HFFc6 (cell line): ENCODE measurements at places on chromosomes 2 and 18. TPM values are rescaled to one million over a fixed set of nuclear protein-coding genes. Genes with fewer than 3 reads are reported as not detected.

DNA sequence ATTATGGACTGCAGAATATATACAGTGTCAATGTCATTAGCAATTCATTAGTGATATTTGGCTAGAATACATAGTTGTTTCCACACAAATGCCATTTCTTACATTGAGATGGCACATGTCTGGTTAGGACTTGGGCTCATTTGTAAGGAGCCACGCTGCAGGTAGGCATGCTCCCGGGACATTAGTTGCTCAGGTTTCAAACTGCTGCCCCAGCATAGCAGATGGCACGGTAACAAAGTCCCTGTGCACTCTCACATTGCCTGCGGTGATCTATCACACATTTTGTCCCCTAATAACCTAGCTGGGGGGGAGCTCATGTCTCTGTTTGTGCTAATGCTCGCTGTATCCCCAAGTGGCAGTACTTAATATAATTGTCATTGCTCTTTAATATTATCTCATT, 185.1 kb downstream of the NEDD4L start:
- H3K4me1 ChIP-seq = peaks cover 41% of the 10 kb centered on the region
- peaks cover 2% of the 10 kb centered on the region for H3K27me3 ChIP-seq
- no peak overlapping the region for H3K27ac ChIP-seq
- H3K36me3 ChIP-seq = no peaks in the 10 kb centered on the region

DNA sequence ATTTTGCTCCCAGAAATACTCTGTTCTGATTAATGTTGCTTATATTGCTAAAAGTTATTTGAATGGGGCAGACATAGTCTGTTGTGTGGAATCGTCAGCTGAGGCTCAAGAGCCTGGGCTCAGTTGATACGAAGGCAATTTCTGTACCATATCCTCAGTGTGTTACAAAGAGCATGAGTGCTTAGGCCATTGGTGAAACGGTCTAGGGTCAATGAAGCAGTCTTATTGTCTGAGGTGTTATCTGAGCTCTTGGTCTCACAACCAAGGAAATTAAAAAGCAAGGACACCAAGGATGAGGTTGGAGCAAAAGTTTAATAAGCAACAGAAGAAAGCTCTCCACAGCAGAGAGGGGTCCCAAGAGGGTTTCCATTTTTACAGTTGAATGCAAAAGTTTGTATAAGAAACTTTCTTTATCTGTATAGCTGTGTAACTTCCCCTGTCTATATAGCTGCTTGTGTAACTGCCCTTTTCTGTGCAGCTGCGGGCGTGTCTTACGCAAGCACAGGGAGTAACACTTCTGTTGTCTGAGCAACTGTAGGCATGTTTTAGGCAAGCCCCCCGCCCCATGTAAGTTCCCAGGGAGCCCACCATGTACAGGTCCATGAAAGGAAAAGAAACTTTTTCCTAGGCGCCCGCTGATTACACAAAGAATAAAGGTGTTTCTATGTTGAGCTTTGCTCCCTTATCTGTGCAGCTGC, 40.6 kb upstream of the DSC1 start:
- H3K27me3 ChIP-seq = no peaks in the 10 kb centered on the region
- no peak overlapping the region for H3K4me3 ChIP-seq
- no peak for DNase-seq

- H3K27me3 ChIP-seq = no peaks in the 10 kb centered on the region; the same call in none of the 2 replicates
- H3K36me3 ChIP-seq = peaks cover 5% of the 10 kb centered on the region; the same call in 1 of the 2 replicates
- no peak for DNase-seq
- no peak overlapping the region for H3K4me3 ChIP-seq
- H3K27ac ChIP-seq = no peak overlapping the region
Observed at GRCh38 chr18:50523165-50523564, 36.7 kb upstream of the MAPK4 start.

- H3K36me3 ChIP-seq = no peaks in the 10 kb centered on the region
- no peak within 1 kb of the TSS for H3K27ac ChIP-seq
- H3K4me3 ChIP-seq = peak within 1 kb of the TSS; percentile 71
- H3K4me1 ChIP-seq = no peaks in the 10 kb centered on the region
- H3K27me3 ChIP-seq = peaks cover 35% of the 10 kb centered on the region
Observed at GRCh38 chr2:111897924-111898702, at the start of gene MERTK. Gene MERTK, plus strand, starts transcription at chr2:111898607. Its CDS starts 129 bp downstream, at chr2:111898736.

DNA sequence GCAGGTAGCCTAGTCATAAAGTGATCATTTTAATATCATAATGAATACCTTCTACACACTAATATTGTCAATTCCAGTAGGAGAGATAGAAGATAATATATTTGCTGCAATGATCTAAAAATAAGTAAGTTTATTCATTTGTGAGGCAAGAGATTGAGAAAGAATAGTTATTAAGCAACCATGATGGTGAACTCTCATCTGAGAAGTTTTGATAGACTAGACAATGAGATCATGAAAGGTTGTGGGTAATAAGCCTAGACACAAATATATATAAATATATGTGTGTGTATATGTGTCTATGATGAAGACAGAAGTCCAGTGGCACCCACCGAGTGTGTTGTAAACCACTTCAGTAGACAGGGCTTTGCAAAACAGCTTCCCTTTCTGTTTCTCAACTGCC, 181.0 kb upstream of the CHST9 start:
- H3K4me3 ChIP-seq = no peak overlapping the region
- H3K4me1 ChIP-seq = no peaks in the 10 kb centered on the region
- no peaks in the 10 kb centered on the region for H3K36me3 ChIP-seq
- H3K27ac ChIP-seq = no peak overlapping the region
- no peak for DNase-seq

- H3K36me3 ChIP-seq = no peaks in the 10 kb centered on the region
- no peak overlapping the region for H3K27ac ChIP-seq
- no peak for DNase-seq
- H3K27me3 ChIP-seq = peaks cover 21% of the 10 kb centered on the region
Observed at GRCh38 chr2:106065983-106066820, 127.9 kb downstream of the UXS1 start.

DNA sequence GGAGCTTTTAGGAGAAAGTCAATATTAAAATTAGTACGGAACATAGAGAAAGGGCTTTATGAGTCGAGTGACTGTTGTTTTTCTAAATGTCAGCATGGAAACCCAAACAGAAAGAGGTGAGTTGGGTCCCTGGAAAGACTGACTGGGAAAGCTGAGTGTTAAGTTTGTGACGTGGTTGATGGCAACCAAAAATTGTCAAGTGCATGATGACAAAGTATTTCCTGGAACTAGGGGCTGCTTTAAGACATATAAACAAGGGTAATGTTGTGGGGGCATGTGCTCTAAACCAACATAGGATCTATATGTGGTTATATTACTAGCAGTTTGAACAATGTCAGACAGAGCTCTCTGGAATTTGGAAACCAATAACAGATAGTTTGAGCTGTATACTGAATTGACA, 50.9 kb upstream of the GPD2 start:
- H3K27me3 ChIP-seq = peaks cover 4% of the 10 kb centered on the region
- H3K27ac ChIP-seq = no peak overlapping the region
- no peak overlapping the region for H3K4me3 ChIP-seq
- no peak for DNase-seq

GRCh38 chr2:116490511-116491145, 1323.9 kb upstream of the DDX18 start:
- no peaks in the 10 kb centered on the region for H3K36me3 ChIP-seq
- no peaks in the 10 kb centered on the region for H3K27me3 ChIP-seq
- H3K4me3 ChIP-seq = no peak overlapping the region
- H3K27ac ChIP-seq = no peak overlapping the region
- DNase-seq = no peak
- H3K4me1 ChIP-seq = no peaks in the 10 kb centered on the region

GRCh38 chr18:42576124-42576523, 539.4 kb downstream of the RIT2 start:
- no peak overlapping the region for H3K4me3 ChIP-seq
- H3K27me3 ChIP-seq = no peaks in the 10 kb centered on the region
- H3K4me1 ChIP-seq = no peaks in the 10 kb centered on the region
- H3K36me3 ChIP-seq = no peaks in the 10 kb centered on the region
- DNase-seq = no peak

DNA sequence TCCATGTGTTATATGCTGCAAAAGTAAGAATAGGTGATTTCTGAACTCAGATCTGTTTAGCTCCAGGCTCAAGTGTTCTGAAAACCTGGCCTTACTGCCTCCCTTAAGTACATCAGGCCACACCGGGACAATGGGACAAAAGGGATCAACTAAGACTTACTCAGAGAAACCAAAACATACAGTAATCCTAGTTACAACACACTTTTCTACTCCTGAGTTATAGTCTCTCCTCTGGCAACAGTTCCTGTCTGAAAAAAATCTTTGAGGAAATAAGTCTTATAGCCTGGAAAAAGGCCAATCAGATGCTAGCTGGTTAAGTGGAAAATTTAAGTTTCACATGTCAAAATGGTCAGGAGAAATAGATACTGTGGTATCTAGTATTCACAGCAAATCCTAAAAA, 5.6 kb downstream of the METTL5 start:
- H3K27me3 ChIP-seq = peaks cover 2% of the 10 kb centered on the region
- H3K4me3 ChIP-seq = no peak overlapping the region
- peak; percentile 15 for DNase-seq
- peaks cover 65% of the 10 kb centered on the region for H3K36me3 ChIP-seq
- H3K27ac ChIP-seq = peak overlapping the region; percentile 82

DNA sequence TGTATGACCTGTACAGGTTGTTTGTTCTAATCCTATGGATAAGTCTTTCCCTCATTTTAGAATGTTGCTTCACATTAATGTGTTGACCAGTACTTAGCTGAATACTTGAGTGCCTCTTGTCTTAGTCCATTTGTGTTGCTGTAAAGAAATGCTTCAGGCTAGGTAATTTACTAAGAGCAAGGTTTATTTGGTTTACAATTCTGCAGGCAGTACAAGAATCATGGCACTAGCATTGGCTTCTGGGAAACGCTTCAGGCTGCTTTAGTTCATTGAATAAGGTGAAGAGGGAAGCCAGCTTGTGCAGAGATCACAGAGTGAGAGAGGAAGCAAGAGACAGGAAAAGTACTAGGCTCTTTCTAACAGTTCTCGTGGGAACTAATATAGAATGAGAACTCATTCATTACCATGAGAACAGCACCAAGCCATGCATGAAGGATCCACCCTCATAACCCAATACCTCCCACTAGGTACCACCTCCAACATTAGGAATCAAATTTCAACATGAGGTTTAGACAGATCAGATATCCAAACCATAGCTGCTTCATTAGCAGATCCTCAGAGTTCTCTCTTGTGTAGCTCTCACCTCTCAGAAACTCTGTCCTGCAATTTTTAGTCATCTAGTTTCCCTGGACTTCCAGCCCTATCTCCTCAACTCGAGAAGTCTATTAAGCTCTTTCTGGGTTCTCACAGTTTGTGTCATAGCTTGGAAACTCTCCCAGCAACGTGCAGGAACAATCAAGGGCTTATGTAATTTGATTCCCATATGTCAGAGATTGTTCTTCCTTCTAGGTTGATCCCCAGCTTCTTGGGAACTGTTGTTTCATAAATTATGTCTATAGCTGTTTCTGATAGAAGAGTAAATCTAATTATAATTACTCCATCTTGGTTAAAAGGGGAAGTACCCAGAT, 2082.3 kb upstream of the CELF4 start:
- H3K4me3 ChIP-seq = no peak overlapping the region; the same call in 1 of the 2 replicates
- peaks cover 18% of the 10 kb centered on the region for H3K4me1 ChIP-seq
- no peaks in the 10 kb centered on the region for H3K27me3 ChIP-seq

GRCh38 chr2:85490861-85491755, 47.9 kb upstream of the MAT2A start:
- H3K36me3 ChIP-seq = no peaks in the 10 kb centered on the region
- no peaks in the 10 kb centered on the region for H3K4me1 ChIP-seq
- H3K27ac ChIP-seq = no peak overlapping the region
- H3K4me3 ChIP-seq = no peak overlapping the region
- DNase-seq = no peak
- no peaks in the 10 kb centered on the region for H3K27me3 ChIP-seq

DNA sequence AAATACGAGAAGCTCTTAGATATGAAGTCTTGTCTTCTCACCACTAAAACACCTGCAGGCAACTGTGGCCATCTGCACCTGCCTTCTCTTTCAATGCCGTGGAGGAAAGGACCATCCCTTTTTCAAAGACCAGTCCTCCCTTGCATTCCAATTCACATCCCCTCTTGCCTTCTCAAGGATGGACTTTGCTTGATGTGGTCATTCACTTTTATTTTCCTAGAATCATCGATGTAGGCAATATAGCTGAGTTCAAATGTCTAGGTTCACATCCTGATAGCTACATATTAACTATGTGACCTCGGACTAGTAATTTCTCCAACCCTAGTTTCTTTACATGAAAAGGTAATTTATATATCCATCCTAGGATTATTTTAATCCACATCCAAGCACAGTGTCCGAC, 110.1 kb downstream of the HIBCH start:
- no peak overlapping the region for H3K27ac ChIP-seq
- no peak overlapping the region for H3K4me3 ChIP-seq
- no peak for DNase-seq
- no peaks in the 10 kb centered on the region for H3K36me3 ChIP-seq
- peaks cover 6% of the 10 kb centered on the region; the same call in 1 of the 2 replicates for H3K4me1 ChIP-seq
- no peaks in the 10 kb centered on the region; the same call in 1 of the 2 replicates for H3K27me3 ChIP-seq

GRCh38 chr18:37572736-37573135, 7.1 kb upstream of the CELF4 start:
- no peak overlapping the region for H3K4me3 ChIP-seq
- peaks cover 31% of the 10 kb centered on the region for H3K27me3 ChIP-seq
- no peak for DNase-seq
- H3K36me3 ChIP-seq = no peaks in the 10 kb centered on the region
- no peaks in the 10 kb centered on the region for H3K4me1 ChIP-seq
- no peak overlapping the region for H3K27ac ChIP-seq

DNA sequence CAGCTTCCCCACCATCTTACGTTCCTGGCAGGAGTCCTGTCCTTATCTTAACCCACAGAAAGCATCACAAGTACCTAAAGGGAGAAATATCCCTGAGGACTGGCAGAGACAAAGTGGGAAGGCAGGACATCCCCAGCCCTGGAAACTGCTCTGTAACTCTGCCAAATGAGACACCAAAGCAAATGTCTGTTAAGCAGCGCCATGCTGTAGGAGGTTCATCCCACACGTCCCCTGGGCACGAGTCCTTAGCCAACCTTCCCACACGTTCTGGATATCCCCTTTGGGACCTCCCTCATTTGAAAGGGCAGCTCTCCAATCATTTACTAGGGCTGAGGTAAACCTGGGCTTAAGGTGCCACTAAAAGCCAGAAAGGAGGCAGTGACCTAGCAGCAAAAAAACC, 207.2 kb downstream of the ATAD2B start:
- peaks cover 19% of the 10 kb centered on the region for H3K36me3 ChIP-seq
- no peaks in the 10 kb centered on the region for H3K4me1 ChIP-seq
- DNase-seq = no peak
- no peak overlapping the region for H3K27ac ChIP-seq

GRCh38 chr18:22335731-22336198, 82.0 kb downstream of the CTAGE1 start:
- no peak for DNase-seq
- H3K27ac ChIP-seq = no peak overlapping the region
- H3K4me3 ChIP-seq = no peak overlapping the region
- H3K36me3 ChIP-seq = no peaks in the 10 kb centered on the region
- no peaks in the 10 kb centered on the region for H3K4me1 ChIP-seq

GRCh38 chr2:170925923-170926322, 3.1 kb upstream of the GORASP2 start:
- H3K4me1 ChIP-seq = peaks cover 15% of the 10 kb centered on the region
- DNase-seq = no peak
- H3K36me3 ChIP-seq = peaks cover 12% of the 10 kb centered on the region
- no peak overlapping the region for H3K4me3 ChIP-seq
- no peaks in the 10 kb centered on the region; the same call in none of the 2 replicates for H3K27me3 ChIP-seq

GRCh38 chr2:10811517-10811916, 1.1 kb downstream of the PDIA6 start:
- peaks cover 5% of the 10 kb centered on the region; the same call in 1 of the 2 replicates for H3K27me3 ChIP-seq
- peak overlapping the region; percentile 91 for H3K27ac ChIP-seq
- peak overlapping the region; percentile 95 for H3K4me3 ChIP-seq
- H3K4me1 ChIP-seq = peaks cover 31% of the 10 kb centered on the region

The UGT1A8 gene
- not detected in 3 replicates for total RNA-seq

The MPP4 gene
- total RNA-seq = 3.8 to 6.7 TPM (median 4.1 TPM) in 3 replicates

The G6PC2 gene
- total RNA-seq = not detected in 3 replicates

The C2orf78 gene
- total RNA-seq = not detected in 3 replicates

The ANKRD30B gene
- 0.11 TPM in 1 of 3 replicates, not detected in the others for total RNA-seq

The CFAP65 gene
- not detected in 3 replicates for total RNA-seq

The TCF23 gene
- not detected in 3 replicates for total RNA-seq

The PRPF40A gene
- total RNA-seq = 91.4 to 97.8 TPM (median 95.9 TPM) in 3 replicates

The RAB27B gene
- total RNA-seq = 0.25 to 2.2 TPM (median 1.9 TPM) in 3 replicates

The IL36G gene
- total RNA-seq = not detected in 2 replicates
